ENCODE measurements at places on chromosomes 2 and 18.
A peak's percentile ranks its signal among the peaks of the same experiment; 100 is the strongest.

GRCh38 chr2:48310581-48310980 is 219.4 kb upstream of the STON1 start:
- no peak for DNase-seq

GRCh38 chr2:63192889-63193774 is 142.5 kb downstream of the OTX1 start:
- no peak for DNase-seq

GRCh38 chr2:18412980-18413675 is 147.3 kb downstream of the RDH14 start:
- DNase-seq: peak; percentile 72

DNA sequence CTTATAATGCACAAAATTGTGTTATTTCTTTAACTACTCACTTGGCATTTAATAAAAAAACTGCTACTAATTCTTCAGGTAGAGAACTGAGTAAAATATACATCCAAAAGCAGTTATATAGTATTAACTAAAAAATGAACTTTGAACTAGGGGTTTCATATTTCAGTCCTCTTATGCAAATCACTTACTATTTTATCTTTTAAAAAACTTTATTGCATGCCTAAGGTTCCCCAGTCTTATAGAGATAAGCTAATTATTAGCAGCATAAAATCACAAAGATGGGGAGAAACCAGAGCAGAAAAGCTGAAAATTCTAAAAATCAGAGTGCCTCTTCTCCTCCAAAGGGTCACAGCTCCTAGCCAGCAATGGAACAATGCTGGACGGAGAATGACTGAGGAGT is 228.0 kb downstream of the CALCRL start:
- DNase-seq: no peak

GRCh38 chr2:111678651-111679050 is 205.3 kb downstream of the ANAPC1 start:
- DNase-seq: no peak

DNA sequence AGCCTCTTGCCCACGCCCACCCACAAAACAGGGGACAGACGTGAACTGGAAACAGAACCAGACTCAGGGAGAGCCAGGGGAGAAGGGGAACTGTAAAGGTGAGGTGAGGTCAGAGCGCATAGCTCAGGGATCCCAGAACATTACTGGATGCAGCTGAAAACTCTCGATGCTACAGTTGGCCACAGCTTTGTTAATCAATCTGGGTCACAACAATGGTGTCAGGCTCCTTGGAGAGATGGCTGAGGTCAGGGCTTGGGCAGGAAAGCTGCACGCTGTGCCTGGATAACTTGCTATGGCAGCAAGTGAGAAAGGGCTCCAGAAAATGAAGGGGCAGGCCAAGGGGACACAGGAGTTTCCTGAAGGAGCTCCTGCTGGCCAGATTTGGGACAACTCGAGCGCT is 263.3 kb downstream of the TFCP2L1 start:
- DNase-seq: no peak

DNA sequence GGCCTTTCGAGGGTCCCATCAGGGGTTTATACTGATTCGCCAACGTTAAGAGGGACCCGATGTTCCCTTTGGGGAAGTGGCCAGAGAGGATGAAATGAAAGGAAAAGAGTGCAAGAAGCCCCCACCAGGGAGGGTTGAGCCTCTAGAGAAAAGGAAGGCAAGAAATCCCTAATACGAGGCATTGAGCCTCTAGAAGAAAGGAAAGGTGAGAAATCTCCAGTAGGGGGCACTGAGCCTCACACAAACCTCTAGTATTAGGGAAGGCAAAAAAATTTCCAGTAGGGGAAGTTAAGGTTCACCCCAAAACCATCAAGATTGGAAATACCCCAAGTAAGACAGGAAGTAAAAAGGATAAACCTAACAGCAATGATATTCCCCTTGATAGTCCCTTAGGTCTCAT is 9.8 kb upstream of the SAP130 start:
- DNase-seq: no peak

DNA sequence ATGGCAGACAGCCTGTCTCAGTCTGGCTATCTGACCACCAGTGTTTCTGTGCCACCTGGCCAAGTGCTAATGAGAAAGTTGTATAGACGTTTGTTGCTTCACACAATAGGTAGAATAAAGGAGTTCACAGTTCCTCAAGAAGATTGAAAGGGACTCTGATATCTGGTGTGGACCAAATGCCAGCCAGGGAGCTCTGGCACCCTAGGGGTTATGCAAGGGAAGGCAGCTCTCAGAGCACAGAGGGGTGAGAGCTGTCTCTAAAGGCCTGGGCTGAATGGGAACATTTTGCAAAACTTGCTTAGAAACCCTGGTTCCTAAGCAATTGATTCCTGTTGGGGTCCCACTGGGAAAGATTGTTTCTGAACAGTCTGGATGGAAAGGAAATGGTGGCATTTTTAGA is 553.8 kb downstream of the EPHA4 start:
- DNase-seq: no peak

DNA sequence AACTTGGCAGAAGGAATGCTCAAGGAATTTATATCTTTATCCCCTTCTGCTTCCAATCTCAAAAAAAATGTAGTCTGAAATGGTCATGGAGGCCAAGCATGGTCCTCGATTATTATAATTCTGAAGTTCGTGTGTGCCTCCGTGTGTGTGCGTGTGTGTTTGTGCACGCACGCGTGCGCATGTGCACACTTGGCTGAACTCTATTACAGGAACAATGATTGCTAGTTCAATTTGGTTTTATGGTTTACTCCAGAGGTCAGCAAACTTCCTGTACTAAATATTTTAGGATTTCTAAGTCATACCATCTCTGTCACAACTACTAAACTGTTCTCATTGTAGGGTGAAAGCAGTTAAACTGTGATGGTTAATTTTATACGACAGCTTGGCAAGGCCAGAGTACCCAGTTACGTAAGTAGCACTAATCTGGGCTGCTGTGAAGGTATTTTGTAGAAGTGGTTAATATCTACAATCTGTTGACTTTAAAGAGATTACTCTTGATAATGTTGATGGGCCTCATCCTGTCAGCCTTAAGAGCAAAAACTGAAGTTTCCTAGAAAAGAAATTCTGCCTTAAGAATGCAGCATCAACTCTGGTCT is 5.8 kb upstream of the MARCHF7 start:
- no peak for DNase-seq

Data from fibroblast of skin of scalp (primary cell).